ENCODE measurements at places on chromosomes 3 and 15.

GRCh38 chr3:196237203-196237602 lies 20.9 kb downstream of the SLC51A start:
- no peak for DNase-seq

- DNase-seq = no peak
Observed at GRCh38 chr3:120469882-120470301, 19.1 kb upstream of the FSTL1 start.

DNA sequence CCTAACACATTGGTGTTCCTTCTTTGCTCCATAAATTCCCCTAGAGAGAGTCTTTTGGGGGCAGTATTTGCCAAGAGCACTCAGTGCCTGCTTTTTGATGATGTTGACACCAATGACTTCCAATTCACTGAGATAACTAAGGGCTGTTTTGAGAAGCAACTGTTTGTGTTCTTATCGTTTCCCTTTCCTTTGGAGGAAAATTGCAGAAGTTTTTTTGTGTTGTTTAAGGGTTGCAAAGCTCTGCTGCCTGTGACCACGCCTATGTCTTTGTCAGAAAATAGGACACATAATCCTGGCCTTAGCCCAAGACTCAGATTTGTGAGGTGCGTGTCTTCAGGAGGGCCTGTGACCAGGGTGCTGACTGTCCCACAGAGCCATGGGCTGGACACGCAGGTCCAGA lies 99.6 kb downstream of the FAM43A start:
- DNase-seq = no peak

GRCh38 chr3:19960696-19961095 lies 13.8 kb downstream of the RAB5A start:
- DNase-seq = no peak

DNA sequence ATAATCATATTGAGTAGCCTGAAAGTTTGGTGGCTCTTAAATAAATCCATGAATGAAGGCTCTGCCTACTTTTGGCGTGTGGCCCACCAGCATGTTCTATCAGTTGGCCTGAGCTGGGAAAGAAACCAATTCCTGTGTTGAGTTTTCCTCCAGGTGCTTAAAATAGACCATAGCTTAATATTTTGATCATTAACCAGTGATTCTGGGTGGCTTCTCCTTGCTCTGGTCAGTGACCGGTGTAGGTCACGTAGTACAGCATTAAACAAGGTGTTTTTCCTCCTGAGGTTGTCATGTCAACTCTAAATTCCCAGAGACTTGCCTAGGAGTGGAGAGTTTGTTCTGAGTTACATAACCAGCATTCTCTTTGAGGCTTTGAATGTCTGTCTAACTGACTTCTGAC lies 1.3 kb downstream of the HHLA2 start:
- peak; percentile 49 for DNase-seq

GRCh38 chr3:128313071-128313725 lies 153.5 kb downstream of the DNAJB8 start:
- no peak for DNase-seq

GRCh38 chr15:43516801-43517353 lies 531 bp upstream of the MAP1A start:
- no peak for DNase-seq

- no peak for DNase-seq
Observed at GRCh38 chr3:123148772-123149171, 53.0 kb upstream of the SEC22A start.

DNA sequence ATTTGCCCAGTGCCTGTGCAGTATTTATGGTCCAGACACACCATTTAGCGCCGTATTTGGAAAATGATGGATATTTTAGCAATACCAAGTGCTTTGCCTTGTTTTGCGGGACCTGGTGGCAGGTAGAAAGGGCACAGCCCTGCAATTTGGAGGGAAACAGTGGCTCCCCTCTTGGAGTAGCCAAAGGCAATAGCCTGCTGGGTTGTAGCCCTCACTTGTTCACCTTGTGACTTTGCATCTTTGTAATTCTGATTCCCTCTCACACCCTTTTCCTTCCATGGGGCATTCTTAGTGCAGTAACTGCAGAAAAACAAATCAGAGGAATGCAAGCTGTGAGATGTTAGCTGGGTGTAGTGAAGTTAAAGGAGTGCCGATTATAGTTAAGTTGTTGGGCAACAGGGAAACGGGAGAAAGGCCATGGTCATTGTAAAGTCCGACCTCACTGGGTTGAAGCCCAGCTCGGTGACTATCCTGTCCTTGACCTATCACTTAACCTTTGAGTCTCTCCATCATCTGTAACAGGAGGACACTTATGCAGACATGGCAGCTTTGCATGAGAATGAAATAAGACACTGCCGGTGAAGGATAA lies 131.0 kb upstream of the KLHL25 start:
- DNase-seq = no peak

All from mucosa of descending colon (tissue), 3 donors.